SK-MEL-5 (cell line): ENCODE measurements at places on chromosomes 7 and 10.

- no peak for DNase-seq
Observed at GRCh38 chr7:111409714-111410422, 152.4 kb downstream of the IMMP2L start.

DNA sequence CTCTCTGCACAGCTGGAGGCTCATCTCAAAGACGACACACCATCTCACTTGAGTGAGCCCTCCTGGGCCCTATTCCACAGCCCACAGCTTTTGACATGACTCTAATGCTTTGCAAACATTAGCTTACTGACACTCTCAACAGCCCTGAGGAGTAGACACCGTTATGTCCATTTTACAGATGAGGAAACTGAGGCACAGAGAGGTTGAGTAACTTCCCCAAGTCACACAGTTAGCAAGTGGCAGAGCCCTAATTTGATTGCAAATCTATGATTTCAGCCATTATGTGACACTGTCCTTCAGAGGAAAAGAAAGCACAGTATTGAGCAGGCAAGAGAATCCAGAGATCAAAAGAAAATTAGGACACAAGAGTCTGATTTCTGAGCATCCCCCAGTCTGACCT lies 16.0 kb downstream of the SLC25A13 start:
- DNase-seq: no peak

GRCh38 chr7:146002431-146003078 lies 114.0 kb upstream of the CNTNAP2 start:
- no peak for DNase-seq

DNA sequence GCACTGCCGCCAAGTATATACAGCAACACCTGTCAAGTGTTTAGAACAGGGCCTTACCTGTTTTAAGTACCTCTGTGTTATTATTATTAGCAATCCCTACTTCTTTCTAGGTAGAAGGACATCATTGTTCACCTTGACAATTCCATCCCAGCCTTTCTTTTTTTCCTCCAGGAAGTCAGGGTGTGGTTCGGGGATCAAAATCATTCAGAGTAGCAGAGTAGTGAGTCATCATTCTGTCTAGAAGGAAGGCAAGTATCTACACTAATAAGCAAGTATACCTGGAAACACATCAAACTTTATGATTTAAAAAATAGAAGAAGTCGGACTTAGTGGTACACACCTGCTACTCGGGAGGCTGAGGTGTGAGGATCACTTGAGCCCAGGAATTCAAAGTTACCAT lies 25.5 kb upstream of the CAPZA2 start:
- no peak for DNase-seq

DNA sequence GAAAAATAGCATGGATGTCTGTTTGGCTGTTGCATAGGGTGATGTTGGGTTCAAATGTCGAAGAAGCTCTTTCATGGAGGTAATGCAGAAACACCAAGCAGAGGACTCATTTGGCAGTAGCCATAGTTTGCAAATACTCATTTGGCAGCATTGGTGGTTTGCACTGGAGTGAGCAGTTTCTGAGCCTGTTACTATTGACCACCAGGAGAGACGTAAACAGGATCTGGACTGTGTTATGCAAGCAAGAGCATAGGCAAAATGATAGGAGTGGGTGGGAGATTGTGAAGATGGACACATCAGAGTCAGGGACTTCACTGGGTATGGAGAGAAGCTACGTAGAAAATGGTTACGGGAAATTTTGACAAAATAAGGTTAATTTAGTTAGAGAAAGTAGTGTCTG lies 22.9 kb upstream of the A1CF start:
- no peak for DNase-seq

DNA sequence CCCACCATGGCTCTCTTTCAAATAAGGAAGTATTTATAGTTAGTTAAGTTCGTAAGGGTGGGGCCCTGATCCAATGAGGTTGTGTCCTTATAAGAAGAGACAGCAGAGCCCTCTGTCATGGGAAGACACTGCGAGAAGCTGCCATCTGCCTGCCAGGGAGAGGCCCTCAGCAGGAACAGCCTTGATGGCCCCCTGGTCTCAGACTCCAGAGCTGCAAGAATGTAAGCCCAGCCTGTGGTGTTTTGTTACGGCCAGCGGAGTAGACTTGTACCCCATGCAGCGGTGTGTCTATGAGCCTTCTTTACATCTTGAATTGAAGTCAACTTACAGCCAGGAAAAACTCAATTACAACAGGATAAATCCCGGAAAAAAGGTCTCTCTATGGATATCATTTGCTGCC lies 14.3 kb upstream of the LARP4B start:
- DNase-seq: no peak

DNA sequence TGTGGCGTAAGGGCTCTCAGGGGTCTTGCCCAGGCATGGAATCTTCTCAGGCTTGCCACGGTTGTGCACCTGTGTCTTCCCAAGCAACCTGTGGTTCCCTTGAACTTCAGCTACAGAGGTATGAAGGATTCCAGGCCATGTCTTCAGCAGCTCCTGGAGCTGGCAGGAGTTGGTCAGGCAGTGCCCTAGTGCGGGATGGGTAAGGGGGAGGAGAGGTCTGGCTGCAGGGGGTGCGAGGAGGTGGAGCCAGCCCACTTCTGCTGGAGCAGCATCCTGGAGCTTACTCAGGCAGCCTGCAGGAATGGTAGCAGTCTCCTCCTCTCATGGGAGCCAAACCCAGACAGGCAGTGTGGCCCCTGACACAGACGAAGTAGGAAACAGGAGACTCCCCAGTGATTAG lies 3.8 kb upstream of the TRIL start:
- no peak for DNase-seq

GRCh38 chr7:112197322-112197721 lies 8.9 kb downstream of the DOCK4 start:
- DNase-seq: no peak

- no peak for DNase-seq
Observed at GRCh38 chr7:72925546-72926120, 738 bp downstream of the POM121 start.
